Liver (tissue), 10 donors: ENCODE measurements at places on chromosomes 6 and 20.

GRCh38 chr6:5981126-5982026 lies 25.3 kb downstream of the NRN1 start:
- no peak for DNase-seq

GRCh38 chr6:62338477-62338876 lies 52.5 kb upstream of the KHDRBS2 start:
- DNase-seq = no peak

GRCh38 chr6:112697265-112697664 lies 350.1 kb downstream of the RFPL4B start:
- no peak for DNase-seq

DNA sequence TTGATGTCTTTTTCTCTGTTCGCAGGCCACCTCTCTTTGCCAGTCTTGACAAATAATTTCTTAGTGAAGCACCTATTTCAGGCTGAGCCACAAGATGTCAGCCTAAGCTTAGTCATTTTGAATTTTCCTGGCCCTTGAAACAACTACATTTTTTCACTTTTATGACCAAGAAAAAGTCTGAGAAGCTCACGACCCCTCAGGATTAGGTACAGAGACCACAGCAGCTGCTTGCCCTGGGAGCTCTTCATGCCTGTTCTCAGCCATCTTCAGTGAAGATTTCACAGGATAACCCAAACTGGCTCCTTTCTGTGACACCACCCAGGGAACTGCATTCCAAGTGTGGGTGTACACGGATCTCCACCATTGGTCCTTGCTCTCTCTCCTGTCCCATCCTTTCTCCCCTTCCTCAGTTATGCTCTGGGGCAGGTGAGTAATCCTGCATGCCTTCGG lies 38.4 kb upstream of the SPTLC3 start:
- DNase-seq = no peak

DNA sequence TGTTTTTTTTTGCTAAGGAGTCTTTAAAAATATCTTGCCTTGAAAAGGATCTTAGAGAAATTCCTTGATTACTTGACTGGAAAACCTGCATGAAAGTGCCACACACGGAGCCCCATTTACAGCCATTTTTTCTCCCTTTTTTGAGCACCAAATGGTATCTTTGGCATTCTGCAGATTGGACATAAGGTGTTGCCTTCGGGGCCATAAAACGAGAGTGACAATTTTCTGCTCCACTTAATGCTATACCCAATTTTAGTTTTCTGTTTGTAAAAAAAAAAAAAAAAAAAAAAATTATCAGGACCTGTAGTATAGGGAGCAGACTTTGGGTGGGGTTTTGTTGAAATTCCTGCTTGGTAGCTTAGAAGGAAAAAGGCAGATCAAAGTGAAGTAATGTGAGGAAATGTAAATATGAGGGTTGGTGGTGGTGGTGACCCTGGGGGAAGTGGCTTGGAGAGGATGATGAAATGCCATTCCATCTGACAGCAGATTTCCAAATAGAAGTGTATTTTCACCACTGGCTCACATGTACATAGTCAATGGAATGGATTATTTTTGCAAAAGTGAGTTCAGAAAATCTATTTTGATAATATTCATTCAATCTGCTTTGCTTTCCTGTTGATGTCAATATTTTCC lies 212.1 kb upstream of the SOX4 start:
- DNase-seq = no peak

GRCh38 chr6:10583509-10583901 lies 62.4 kb downstream of the GCNT2 start:
- no peak for DNase-seq

DNA sequence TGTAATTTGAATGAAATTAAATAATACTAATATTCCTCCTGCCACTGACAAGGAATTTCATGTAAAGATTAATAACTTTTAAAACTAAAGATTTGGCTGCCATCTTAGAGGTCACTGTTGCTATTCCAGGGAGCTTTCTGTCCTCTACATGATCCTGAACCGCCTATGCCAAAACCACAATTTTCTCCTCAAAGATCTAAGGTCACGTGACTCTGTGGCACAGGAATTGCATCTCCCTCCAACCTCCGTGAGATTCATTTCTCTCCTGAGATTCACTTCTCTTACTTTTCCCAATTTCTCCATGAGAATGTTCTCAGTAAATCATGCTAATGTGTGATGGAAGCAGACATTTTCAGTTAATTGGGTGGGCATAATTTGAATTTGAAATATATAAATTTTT lies 379.6 kb upstream of the TSHZ2 start:
- DNase-seq = no peak

- no peak for DNase-seq
Measured at GRCh38 chr6:36054956-36055355, 27.3 kb downstream of the MAPK14 start.

GRCh38 chr20:44632103-44632752 lies 19.3 kb downstream of the ADA start:
- DNase-seq = no peak

- DNase-seq = no peak
Measured at GRCh38 chr6:37838219-37838921, 18.8 kb downstream of the ZFAND3 start.

- DNase-seq = no peak
Measured at GRCh38 chr20:41330343-41330720, 10.3 kb upstream of the LPIN3 start.

GRCh38 chr6:47663462-47664216 lies 34.7 kb upstream of the ADGRF4 start:
- DNase-seq = no peak

DNA sequence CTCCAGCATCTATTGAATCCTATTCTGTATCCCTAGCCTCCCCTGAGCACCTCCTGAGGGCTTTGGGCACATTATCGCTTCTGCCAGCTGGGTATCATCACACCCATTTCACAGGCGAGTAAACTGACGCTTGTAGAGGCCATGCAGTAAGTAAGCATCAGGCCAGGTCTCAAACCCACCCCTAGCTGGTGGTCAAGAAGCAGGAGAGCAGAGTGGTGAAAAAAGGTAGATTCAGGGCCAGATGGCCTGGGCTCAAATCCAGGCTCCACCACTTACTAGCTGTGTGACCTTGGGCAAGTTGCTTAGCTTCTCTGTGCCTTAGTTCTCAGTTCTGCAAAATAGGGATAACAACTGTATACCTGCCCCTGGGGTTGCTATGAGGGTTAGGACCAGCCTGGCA lies 19.9 kb downstream of the GRM4 start:
- no peak for DNase-seq

- DNase-seq = no peak
Measured at GRCh38 chr20:10449270-10449669, 14.2 kb downstream of the SLX4IP start.

DNA sequence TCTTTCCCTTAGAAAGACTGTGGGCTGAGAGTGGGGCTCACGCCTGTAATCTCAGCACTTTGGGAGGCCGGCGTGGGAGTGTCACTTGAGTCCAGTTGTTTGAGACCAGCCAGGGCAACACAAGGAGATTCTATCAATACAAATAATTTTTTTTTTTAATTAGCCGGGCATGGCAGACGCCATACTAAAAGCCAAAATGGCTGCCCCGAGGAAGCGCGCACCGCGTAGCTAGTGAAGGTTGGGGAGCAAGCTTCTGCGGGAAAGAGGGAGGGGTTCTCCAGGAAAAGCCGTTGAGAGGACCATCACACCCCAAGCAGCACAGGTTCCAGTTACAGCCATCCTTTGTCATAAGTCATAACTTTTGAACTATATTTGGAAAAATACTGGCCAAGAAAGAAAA lies 21.3 kb upstream of the PNRC1 start:
- DNase-seq = no peak

DNA sequence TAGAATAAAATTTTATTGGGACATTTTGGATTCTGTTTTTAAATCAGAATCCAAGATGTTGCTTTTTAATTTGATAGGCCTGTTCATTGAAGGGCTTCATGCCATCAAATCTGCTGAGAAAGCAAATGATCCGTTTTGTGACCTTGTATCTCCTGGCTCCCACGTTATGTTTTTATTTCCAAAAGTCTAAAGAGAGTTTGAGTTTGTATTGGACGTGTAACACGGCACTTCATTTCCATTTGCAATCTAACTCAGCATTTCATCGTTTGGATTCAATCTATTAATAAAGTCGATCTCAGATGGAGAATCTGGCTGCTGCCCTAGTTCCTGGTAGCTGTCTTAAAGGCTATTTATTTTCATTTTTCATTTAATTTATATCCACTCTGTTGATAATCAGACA lies 17.0 kb downstream of the KIF25 start:
- DNase-seq = no peak
